ENCODE measurements at places on chromosomes 16 and 17.

- DNase-seq, result no peak
Observed at GRCh38 chr17:73933164-73933766, 270.2 kb upstream of the RPL38 start.

DNA sequence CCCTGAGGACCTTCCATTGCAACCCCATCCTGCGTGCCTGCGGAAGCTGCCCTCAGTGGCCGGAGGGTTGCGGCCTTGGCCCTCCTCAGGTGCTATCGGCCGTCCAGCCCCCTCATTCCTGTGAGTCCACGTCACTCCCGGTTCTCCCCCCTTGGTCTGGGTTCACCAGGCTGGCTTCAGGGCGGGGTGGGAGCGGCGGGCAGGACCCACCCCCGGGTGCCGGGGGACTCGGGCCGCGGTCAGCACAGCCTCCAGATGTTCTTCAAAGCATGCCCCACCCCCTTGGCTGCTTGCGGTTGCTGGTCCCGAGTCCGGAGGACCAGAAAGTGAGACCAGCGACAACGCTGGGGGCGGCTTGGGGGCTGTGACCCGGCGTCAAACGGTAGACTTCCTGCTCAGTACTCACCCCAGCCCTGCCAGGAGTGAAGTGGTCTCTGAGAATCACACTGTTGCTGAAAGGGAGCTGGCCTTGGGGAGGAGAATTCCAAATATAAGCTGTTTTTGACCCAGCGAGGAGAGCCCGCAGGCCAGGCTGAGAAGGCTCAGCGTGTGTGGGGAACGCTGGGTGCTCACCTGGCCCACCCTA lies 4.5 kb downstream of the ZNF469 start:
- no peak for DNase-seq

- no peak for DNase-seq
Observed at GRCh38 chr16:30956601-30957455, 726 bp upstream of the SETD1A start.

DNA sequence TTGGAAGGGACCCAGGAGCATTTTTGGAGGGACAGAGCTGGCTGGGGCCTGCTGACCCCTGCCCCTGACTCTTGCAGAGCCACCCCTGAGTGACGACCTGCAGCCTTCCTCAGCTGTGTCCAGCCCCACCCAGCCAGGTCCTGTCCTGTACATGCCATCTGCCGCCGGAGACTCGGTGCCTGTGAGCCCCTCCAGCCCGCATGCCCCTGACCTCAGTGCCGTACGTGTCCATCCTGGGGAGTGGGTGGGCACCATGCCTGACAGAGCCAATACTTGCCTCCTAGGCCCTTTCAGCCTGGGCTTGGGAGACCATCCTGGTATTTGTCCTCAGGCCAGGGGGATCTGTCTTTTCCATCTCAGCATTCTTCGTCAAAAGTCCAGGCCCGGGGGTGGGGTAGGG lies 27.5 kb downstream of the UNC13D start:
- no peak for DNase-seq

- no peak for DNase-seq
Observed at GRCh38 chr17:9239246-9239792, 218.0 kb downstream of the NTN1 start.

- no peak for DNase-seq
Observed at GRCh38 chr17:74623693-74624093, at the start of gene CD300E. Gene CD300E (minus strand): TSS chr17:74623738. CDS start chr17:74623621, 117 bp downstream.

All from NCI-H2081 treated with DMSO at 0.1 percent for 48 hours (cell line).